Cortex of kidney (tissue), 1 donor: ENCODE measurements at places on chromosomes 16 and 17.

DNA sequence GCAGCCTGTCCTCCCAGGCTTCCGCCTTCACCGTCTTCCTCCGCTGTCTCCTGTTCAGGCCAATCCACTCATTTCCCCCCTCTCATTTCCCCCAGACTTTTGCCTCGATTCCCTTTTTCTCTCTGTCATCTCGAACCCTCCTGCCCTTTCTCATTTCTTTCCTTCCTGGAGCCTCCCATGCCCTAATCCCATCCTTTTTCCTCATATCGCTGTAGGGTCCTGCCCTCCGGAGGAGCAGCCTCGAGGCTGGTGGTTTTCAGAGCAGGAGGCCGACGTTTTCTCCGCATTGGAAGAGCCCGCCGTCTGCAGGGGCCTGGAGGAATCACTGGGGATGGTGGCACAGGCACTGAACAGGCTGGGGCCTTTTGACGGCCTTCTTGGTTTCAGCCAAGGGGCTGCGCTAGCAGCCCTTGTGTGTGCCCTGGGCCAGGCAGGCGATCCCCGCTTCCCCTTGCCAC, 597 bp downstream of the OVCA2 start:
- no peak for DNase-seq

DNA sequence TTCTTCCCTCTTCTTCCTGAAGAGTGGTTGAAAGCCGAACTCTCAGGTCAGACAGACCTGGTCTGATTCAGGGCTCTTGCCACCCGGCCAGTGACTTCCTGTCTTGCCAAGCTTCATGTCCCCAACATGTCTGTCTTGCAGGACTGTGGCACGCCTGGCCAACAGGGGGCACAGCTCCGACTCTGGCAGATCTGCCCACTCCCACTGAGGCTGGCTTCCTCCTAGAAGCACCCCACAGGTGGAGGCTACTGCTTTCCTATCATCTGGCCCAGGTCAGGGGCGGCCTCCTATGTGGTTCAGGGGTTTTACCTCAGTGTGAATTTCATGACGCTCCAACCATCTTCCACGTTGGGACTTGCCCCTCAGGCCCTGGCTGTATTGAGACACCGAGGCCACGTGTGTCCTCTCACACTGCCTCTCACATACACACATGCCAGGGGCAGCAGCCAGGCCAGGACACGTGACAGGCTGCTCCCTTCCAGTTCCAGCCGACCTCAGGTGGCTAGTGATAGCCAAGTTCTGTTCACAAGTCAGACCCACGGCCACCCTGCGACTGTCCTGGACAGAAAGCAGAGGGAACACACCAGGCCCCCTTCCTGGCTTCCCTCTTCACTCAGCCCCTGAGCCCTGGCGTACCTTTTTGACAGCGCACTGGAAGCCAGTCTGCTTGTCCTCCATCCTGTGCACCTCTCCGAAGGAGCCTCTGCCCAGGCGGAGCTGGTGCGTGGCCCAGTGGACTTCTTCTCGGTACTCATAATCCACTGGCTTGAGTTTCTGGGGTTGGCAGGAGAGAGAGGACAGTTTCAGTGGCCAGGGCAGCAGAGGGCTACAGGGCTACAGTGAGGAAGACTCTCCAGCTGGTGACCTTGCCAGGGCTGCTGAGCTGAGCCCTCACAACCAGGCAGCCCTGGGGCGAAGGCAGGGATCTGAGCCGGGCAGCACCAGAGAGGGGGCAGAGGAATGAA, 22.6 kb upstream of the SPATA32 start:
- DNase-seq, result no peak

DNA sequence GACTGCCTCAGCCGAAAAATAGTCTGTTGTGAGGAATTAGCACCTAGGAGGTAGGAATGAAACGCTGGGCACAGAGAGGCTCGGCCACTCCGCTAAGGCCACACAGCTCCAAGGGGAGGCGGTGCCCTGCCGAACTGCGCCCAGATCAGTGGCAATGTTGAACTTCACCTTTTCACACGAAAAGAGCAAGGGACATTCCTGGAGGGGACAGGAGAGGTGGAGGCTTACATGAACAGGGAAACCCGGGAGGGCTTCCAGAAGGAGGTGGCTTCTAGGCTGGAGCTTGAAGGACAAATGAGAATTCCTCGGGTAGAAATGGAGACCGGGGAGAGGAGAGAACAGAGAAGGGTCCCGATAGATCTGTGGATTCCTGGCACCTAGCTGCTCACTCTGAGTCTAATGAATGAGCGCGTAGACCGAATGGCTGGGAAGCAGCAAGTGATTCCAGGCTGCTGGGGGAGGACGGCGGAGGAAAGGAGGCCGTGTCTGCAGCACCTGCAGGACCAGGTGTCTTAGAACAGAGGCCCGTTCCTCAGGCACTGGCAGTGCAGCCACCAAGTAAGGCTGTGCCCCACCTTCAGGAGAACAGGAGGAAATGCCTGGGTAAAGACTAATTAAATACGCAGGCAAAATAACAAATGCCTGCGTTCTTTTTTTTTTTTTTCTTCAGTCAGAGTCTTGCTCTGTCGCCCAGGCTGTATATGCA, 722 bp upstream of the SLC38A10 start:
- DNase-seq, result no peak

DNA sequence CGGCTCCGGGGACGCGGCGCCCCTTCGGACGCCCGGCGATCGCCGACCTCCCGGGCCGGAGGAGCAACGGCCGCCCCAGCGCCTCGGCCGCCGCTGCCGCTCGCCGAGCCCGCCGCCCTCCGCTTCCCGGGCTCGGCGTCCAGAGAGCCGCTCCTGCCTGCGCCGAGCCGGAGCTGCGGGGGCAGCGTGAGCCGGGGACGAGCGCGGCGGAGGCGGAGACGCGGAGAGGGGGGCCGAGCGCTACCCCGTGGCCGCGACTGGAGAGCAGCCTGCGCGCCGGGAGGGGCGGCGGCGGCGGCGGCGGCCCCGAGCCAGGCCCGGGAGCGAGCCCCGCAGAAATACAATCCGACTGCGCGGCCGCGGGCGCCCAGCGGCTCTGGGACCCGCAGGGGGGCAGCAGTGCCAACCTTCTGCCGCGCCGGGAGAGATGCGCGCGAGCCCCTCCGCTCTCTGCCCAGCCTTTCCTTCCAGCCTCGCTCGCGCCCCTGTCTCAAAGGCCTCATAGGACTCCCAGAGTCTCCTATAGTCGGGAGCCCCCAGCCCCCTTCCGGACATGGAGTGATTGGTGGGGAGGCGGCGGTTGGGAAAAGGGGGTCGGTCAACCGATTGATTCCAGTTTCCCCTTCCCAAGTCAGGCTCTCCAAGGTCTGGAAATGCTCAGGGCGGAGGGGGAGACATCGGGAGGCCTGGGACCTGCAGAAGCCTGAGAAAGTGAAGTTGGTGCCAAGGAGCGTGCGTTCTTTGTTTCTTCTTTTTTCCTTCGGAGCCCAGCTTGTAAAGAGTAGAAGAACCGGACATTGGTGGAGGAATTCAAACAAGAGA, 1.0 kb upstream of the SDK2 start:
- no peak for DNase-seq

- DNase-seq, result no peak
Observed at GRCh38 chr17:59327121-59327980, 4.1 kb upstream of the YPEL2 start.

DNA sequence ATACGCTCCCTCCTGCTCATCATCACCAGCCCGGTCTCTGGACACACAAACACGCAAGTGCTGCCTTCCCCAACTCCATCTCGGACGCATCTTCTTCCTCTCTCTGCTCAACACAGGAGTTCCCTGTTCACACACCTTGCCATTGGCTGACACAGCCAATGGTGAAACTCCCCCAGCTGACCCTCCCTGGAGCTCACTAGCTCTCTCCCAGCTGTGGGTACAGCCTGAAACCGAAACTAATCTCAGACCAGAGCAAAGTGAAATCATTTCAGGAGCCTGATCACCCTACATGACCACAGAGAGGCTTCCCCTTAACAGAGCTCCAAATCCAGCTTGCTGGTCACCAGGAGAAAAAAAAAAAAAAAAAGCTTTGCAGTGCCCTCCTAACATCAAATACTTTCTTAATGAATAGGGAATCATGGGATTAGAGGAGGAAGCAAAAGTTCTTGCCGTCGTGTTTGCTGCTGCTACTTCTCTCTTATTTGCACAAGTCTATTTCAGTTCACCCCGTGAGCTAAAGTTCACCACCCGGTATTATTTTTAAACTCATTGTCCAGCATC, 8.3 kb downstream of the CUEDC1 start:
- no peak for DNase-seq

DNA sequence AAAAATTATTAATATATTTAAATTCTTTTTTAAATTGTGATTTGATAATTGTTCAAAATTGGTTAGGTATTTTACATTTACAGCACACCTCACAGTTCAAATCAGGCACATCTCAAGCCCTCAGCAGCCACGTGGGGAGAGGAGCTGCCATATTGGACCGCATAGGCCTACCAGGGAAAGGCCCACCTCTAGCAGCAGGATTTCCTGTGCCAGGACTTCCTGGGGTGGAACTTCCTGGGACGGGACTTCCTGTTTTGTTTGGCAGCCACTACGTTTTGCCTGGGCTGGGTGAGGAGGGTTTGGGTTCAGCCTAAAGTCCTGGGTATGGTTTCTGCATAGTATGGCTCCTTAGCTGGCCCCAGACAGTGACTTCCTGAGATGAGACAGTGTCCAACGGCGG, 298.5 kb upstream of the FOXF1 start:
- DNase-seq, result no peak

DNA sequence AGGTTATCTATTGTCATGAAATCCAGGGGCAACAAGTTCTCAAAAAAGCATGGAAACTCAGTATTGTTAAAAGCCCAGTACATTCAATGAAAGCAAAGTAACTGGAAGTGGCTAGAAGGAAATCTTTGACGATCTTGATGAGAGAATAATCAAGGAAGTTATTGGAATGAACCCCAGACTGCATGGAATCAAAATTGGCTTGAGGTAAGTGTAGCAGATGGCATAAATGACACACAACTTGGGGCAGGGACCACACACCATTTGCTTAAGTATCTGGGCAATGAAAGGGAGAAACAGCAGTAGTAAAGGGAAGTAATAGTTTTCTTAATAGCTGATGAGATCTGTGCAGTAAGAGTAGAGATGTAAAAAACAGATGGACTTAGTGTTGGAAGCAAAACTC, 238.0 kb downstream of the HS3ST3A1 start:
- no peak for DNase-seq
